Stimulated activated CD4-positive, alpha-beta T cell treated with anti-CD3 and anti-CD28 coated beads, Interleukin-1b, Interleukin-23, amount 100 ng/mL, for 1 hour (primary cell): ENCODE measurements at places on chromosomes 1 and 21.
A peak's percentile ranks its signal among the peaks of the same experiment; 100 is the strongest.

GRCh38 chr1:160363951-160364735, 2.7 kb upstream of the NHLH1 start:
- no peak for DNase-seq

DNA sequence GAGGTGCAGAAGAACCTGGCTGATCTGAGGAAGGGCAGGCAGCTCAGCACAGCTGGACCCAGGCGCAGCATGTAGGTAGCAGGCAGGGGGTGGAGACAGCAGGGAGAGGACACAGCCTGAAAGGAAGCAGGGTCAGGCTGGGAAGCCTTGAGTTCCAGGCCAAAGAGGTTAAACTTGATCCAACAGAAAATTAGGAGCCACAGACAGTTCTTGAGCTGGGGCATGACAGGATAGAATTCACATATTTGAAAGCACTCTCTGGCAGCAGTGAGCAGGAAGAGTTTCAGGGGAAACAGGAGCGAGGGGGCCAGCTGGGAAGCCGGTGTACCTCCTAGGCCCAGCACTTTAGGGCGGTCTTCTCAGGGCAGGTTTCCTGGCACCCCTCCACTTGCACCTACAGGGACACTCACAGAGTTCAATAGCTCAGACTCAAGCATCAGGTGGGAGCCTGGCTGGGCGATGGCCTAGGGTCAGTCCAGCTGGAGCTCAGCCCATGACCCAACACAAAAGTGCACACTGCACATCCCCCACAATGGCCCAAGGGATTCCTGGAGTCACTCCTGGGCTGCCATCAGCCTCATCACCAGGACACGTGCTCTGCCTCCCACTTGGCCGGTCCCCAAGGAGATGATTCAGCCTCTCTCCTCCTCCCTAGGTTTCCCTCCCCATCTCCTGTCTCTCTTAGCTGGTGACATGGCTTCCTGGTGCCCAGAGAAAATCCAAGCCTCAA, 22.7 kb downstream of the MATN1 start:
- DNase-seq = no peak

GRCh38 chr1:55854911-55855310, 639.7 kb upstream of the USP24 start:
- no peak for DNase-seq

- DNase-seq = no peak
These were observed 6.6 kb downstream of the SLC2A5 start for GRCh38 chr1:9062846-9063245.

- DNase-seq = no peak
These were observed 1.7 kb downstream of the HLX start for GRCh38 chr1:220880726-220881506.

GRCh38 chr1:7554385-7555235, 216.5 kb upstream of the VAMP3 start:
- DNase-seq = no peak

DNA sequence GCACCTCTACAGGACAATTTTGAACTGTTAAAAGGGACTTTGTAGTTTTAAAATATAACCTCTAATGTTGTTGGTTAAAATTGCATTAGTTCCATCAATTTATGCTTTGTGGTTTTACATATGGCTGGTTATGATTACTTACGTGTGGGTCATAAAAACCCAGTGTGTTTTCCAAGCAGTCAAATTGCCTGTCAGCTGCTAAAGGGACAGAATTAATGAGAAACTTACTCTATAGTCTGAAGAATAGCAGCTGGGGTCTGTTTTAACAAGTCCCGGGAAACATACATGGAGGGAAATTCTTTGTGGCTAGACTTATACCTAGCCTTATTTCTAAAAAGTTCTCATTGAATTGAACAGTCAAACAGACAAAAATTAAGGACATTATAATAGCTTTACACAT, 820.9 kb upstream of the ADGRL4 start:
- no peak for DNase-seq

GRCh38 chr1:200184196-200184595, 156.7 kb downstream of the NR5A2 start:
- no peak for DNase-seq

DNA sequence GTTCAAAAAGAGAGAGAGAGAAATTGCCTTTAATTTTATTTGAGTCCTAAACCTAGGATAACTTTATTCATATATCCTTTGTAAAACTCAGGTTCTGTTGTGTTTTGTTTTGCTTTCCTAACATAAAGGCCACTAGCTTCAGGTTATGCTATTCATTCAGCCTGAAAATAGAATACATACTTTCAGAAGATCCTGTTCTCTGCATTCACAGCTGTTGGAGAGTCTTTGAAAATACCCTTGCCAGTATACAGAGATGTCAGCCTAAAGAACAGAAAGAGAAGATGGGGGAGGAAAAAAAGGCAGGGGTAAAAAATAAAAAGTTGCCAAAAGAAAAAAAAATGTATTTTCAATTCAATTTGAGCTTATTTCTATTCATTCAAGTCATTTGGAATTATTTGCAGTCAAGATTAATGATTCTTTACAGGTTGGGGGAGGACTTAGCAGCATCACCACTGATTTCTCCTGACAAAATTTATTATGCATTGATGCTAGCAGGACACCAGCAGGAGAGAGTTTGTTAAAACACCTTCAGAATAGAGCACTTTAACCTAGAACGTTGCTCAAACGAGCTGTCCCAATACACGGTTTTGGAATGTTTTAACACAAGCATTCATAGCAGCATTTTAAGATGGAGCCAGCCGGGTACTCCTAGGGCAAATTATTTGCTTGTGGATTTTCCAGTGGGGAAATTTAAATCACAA, 318.5 kb downstream of the NTNG1 start:
- DNase-seq = no peak

GRCh38 chr21:25175938-25176337, 431.3 kb downstream of the MRPL39 start:
- DNase-seq = no peak

GRCh38 chr1:116765962-116766361, 11.7 kb downstream of the CD2 start:
- DNase-seq = no peak

DNA sequence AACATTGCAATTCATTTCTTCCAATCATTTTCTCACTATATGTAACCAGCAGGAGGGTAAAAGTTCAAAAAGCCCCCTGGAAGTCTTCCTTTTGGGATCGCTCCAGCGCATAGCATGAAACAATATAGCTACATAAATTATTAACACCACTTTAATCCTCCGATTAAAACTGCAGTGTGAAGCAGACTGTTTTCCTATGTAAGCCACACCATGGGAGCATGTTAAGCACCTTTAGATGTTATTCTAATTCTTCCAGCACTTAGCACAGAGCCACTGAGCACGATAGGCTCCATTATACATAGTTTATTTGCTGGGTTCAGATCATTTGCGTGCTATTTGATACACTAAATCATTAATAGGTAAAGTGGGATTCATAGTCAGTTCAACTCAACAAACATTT, 18.4 kb upstream of the GADD45A start:
- DNase-seq = no peak

- no peak for DNase-seq
These were observed 56.6 kb downstream of the EDEM3 start for GRCh38 chr1:184698016-184698415.

DNA sequence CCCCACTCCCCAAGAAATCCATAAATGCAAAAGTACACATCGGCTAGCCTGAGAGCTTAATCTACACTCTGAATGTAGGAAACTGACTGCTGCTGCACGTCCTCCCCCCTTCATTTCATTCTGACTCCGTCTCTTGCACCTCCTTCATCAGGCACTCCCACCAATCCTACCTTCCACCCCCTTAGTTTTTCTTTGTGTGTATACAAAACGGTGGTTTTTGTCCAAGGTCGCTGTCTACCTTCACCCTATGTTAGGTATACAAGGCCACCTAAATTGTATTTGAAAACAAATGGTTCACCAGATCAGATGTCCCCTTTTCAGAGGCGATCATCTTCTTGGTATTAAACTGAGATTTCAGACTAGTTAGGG, 1.9 kb downstream of the WDR26 start:
- DNase-seq = no peak

DNA sequence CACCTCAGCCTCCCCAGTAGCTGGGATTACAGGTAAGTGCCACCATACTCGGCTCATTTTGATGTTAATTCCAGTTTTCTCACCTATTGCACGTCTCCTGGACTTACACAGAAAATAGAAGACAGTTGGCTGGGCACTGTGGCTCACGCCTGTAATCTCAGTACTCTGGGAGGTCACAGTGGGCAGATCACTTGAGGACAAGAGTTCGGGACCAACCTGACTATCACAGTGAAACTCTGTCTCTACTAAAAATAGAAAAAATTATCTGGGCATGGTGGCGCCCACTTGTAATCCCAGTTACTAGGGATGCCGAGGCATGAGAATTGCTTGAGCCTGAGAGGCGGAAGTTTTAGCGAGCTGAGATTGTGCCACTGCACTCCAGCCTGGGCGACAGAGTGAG, 44.1 kb downstream of the DYRK1A start:
- DNase-seq = no peak

DNA sequence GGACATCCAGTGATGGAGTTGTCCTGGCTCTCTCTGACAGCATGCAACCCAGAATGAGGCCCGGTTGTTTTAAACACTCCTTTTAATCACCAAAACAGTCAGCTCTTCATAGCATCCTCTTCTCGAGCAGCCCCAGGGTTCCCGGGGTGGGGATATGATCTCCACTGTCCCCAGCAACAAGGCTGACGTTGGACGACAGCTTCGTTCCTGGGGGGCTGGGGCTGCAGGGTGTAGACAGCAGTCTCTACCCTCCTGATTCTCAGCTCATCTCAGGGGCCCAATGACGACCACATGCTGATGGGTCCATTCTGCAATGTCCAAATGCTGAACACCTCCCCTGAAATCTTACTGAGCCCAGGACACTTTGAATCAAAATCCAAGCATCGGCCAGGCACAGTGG, 27.0 kb downstream of the TRIM11 start:
- no peak for DNase-seq

DNA sequence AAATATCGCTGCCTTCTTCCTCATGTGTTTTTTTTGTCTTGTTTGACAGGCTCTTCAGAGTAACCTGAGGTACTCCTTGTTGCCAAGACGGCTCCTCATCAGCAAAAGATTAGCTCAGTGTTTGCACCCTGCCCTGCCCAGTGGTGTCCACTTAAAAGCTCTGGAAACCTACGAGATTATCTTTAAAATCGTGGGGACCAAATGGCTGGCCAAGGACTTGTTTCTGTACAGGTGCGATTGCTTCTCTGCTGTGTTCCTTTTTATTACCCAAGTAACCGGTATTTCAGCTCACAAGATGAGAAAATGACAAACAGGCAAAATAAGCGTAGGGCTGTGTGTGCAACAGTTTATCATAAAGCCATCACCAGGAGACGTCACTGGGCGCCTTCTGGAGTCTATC, 42.4 kb downstream of the DOP1B start:
- no peak for DNase-seq

DNA sequence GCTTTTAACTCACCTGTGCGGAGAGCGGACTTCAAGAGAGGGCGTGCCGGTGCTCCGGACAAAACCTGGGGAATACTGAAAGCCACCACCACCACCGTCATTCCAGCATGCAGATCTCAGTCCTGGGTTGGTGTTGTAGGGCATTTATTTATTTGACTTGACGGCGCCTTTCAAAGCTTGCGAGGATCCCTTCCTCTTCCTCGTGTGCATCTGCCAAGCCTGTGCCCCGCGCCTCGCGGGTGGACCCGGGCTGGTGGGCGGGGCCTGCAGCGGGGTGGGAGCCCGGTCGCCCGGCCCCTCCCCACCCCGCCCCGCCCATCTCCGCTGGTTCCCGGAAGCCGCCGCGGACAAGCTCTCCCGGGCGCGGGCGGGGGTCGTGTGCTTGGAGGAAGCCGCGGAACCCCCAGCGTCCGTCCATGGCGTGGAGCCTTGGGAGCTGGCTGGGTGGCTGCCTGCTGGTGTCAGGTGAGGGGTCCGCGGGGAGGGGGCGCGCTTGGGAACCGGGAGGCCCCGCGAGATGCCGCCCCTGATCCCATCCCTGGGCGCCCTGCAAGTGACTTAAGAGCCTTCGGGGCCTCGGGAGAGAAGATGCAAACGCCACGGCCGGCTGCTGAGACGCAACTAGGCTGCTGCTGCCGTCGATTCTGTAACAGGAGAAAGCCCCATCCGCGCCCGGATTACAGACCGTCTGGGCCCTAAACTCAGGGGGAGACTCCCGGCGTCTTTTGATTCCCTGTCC, at the start of gene IL10RB:
IL10RB (plus strand) TSS at position 318 of the 739 bp plus-strand sequence; CDS start at position 417, 99 bp downstream.
- DNase-seq = peak; percentile 51

GRCh38 chr21:31530897-31531705, 128.4 kb upstream of the SOD1 start:
- DNase-seq = no peak

DNA sequence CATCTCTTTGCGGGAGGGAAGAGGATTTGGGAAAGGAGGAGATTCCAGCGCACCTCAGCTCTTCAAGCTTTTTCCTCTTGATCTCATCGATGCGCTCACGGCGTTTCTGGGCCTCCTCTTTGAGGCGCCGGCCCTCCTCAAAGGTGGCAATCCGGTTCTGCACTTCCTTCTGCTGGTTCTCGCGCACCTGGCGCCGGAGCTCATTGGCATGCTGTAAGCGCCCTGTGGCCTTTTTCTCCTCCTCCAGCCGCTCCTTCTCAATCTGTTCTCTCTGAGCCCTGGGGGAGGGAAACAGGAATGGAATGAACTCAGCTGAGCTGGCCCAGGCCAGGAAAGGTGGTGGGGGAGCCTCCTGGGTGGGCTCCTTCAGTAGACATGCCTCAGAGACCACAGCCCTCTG, 10.4 kb upstream of the VSIG8 start:
- no peak for DNase-seq

DNA sequence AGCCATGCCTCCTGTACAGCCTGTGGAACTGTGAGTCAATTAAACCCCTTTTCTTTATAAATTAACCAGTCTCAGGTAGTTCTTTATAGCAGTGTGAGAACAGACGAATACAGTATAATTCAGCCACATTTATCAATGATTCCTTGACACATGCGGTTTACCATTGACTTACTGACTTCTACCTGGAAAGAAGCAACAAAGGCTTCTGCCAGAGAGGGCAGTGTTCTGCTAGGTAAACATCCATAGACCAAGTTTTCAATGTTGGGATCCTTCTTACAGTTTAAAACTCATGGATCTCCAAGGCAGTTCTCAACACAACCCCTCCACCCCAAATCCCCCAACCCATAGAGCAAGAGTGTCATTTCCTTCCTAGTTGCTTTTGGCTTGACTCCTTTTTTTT, 150.6 kb downstream of the ZNF648 start:
- no peak for DNase-seq

GRCh38 chr1:24070821-24071393, 41.0 kb downstream of the MYOM3 start:
- DNase-seq = peak; percentile 60

- DNase-seq = no peak
These were observed 10.5 kb upstream of the INTS3 start for GRCh38 chr1:153717330-153717729.

- no peak for DNase-seq
These were observed 132.7 kb upstream of the USP24 start for GRCh38 chr1:55347866-55348265.

- DNase-seq = no peak
These were observed 311.5 kb downstream of the DUSP10 start for GRCh38 chr1:221430152-221430960.

GRCh38 chr1:74824497-74825107, 91.7 kb downstream of the TYW3 start:
- DNase-seq = no peak

DNA sequence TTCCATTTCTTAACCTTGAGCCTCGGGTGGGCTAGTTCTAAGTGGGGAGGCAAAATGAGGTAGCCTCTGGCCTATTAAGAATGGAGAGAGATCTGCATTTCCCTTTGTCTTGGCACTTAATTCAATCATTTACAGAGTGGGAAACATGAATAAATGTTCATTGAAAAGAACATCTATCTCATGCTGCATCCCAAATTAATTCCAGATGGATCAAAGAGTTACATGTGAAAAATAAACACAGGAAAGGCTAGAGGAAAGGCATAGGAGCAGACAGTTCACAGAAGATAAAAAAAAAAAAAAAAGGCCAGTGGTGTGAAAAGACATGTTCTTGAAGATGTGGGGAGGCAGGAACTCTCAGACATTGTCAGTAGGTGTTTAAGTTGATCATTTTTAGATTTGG, 35.7 kb upstream of the EPS8L3 start:
- DNase-seq = no peak
